ENCODE measurements at places on chromosomes 3 and 15.
A peak's percentile ranks its signal among the peaks of the same experiment; 100 is the strongest.

- DNase-seq: no peak
Observed at GRCh38 chr3:66673293-66673692, 172.5 kb upstream of the LRIG1 start.

DNA sequence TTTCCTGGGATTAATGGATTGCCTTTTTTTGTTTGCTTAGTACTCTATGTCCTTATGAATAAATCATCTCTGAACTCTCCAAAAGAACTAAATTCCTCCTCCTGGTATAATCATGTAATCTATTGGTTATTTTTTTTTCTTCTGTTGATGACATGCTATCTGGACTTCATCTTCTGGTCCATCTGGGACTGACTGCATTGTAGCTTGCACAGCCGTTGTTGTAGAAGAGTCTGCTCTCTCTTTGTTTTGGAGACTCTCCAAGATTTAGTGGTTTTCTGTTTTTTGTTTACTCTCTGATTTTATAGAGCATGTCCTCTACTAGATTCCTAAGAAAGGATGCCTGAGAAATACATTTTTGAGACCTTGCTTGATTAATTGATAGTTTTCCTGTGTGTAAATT lies 19.1 kb downstream of the IREB2 start:
- peak; percentile 48 for DNase-seq

DNA sequence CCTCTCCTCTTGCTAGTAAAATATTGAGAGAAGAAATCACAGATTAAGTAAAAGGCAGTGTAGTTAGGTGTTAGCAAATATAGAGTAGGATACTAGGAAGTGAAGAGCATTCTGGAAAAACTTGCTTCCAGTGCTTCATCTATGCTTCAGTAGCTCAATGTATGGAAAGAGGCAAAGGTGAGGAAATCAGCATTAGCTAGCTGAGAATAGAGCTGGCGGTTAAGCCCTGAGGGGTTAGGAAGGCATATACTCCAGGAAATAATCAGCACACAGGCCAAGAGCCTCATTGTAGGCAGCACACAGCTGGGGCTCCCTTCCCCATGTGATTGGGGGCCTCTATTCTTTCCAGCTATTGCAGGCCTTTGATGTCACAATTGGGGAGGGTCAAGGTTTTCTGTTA lies 13.8 kb downstream of the RCCD1 start:
- DNase-seq: no peak

DNA sequence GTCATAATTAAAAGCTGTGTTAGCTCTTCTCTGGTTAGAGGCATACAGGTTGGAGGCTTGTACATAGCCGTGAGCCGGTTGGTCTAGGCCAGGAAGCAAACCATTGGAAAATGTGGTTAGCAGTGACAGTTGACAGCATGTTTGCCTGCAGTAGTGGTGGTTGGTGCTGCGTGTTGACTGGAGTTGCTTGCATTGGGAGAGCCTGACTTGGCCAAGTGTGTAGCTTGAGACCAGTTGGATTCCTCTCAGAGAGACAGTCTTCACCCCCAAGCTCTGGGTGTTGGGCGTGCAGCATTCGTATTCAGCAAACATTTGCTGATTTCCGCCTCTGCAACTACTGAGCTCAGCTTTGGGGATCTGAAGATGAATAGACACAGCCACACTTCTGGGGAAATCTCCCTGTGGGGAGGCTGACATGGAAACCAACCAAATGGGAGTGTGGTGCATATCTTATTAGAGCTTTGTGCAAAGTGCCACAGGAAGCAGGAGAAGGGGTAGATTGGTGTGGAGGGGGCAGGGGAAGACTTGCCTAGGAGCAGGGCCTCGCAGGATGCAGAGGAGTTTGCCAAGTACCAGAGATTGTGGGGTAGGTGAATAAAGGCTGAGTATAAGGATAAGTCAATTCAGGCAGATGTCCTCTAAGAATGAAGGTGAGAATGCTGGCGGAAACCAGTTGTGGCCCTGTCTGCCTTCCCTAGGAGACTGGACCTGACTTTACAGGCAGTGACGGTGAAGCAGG lies 83.5 kb downstream of the IGF1R start:
- no peak for DNase-seq

GRCh38 chr15:66288551-66289185 lies 4.7 kb upstream of the DIS3L start:
- no peak for DNase-seq

GRCh38 chr3:32483772-32484171 lies 18.9 kb downstream of the CMTM6 start:
- DNase-seq: no peak

DNA sequence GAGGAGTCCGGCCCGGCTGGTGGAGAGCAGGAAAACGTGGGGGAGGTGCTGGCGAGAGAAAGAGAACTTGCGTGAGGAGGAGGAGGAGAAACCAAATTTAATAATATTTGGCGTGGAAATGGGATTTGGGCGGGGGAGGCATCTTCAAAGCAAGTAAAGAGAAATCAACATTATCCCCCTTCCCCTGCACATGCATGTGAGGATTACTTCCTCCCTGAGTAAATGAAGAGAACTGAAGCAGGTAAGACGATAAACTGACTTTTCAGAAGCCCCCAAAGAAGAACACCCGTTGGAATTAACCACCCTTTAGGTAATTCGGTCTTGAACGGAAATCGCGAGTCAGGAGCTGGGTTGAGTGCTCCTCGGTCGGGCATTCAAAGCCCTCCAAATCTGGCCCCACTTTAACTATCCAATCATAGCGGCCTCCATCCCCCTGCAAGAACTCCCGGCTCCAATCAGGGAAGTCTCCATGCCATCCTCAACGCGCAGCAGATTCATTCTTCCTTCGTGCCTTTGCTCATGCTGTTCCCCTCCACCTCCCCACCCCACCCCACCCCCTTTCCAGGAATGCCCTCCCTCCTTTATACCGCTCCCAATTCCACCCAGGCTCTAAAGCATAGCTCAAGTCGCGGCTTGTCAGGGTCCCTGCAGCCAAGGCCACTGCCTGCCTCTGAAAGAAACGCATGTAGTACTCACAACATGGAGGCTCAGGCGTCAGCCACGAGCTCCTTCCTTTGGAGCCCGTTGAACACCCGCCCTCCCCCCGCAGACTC lies 545 bp upstream of the RFX7 start:
- peak; percentile 65 for DNase-seq

- DNase-seq: no peak
Observed at GRCh38 chr15:58232281-58233065, 94.3 kb downstream of the AQP9 start.

DNA sequence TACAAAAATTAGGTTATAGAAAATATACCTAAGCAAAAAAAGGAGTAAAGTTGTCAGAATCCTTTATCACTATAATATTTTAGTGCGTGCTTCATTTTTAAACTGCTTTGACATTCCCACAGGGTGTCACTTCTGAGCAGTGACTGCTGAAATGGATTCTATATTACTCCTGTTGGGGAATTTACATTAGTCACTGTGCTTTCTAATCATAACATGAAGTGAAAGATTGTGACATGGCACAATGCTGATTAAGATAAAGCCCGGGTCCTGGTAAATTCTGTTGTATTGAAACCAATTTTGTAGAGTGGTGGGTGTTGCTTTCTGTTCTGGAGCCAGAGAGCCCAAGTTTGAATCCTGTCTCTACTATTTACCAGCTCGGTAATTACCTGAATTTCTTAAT lies 36.4 kb upstream of the EHHADH start:
- no peak for DNase-seq

DNA sequence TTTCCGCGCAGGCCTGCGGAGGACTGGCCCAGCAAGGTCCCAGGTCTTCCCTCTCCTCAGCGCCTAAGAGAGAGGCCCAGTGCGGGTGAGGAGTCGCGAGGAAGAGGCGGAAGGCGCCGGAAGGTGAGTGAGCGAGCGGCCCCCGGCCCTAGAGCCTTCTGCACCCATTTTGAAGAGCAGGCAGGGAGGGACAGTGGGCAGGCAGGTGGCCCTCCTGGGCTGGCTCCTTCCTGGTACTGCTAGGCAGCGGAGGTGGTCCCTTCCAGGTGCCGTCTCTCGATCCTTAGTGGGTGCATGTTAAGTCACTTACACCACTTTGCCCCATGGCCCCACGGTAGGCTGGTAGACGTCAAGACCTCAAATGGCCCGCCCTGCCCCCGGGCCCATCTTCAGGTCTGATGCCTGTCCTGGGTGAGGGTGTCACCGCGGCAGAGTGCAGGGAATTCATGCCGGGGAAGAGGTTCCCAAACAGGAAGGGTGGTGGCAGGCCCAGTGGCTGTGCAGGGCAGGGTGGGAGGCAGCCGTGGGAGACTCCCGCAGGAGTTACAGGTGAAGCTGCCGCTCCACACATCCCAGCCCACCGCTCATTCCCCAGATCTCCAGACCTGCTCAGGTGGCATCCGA lies 14.4 kb downstream of the PAK6 start:
- DNase-seq: no peak

DNA sequence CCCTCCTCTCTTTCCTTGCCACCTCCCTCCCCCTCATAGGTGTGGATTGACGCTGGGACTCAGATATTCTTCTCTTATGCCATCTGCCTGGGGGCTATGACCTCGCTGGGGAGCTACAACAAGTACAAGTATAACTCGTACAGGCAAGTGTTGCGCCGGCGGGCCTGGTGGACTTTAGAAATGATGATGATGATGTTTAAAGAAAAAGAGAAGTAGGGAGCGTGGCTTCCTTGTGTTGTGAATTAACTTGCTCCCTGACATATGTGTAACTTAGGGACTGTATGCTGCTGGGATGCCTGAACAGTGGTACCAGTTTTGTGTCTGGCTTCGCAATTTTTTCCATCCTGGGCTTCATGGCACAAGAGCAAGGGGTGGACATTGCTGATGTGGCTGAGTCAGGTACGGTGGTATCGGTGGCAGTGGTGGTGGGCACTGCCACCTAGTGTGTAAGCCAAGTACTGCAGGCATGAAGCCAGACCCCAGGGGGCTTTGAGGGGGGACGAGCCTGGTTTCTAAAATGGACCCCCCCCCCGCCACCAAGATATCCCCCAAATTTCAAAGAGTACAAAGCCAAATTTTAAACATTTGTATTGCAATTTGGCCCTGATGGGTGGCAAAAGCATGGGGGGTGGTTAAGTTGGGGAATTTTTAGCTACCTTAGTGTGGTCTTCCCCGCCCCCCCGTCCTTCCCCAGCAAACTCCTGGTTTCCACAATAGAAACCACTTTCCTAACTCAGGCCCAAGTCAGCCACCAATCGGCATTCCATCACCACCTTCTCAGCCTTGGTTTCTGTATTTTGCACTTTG lies 65.6 kb downstream of the SLC6A6 start:
- peak; percentile 77 for DNase-seq

- no peak for DNase-seq
Observed at GRCh38 chr3:113055201-113055600, 64.4 kb downstream of the GTPBP8 start.

- DNase-seq: no peak
Observed at GRCh38 chr3:88101142-88101541, 42.1 kb downstream of the ZNF654 start.

DNA sequence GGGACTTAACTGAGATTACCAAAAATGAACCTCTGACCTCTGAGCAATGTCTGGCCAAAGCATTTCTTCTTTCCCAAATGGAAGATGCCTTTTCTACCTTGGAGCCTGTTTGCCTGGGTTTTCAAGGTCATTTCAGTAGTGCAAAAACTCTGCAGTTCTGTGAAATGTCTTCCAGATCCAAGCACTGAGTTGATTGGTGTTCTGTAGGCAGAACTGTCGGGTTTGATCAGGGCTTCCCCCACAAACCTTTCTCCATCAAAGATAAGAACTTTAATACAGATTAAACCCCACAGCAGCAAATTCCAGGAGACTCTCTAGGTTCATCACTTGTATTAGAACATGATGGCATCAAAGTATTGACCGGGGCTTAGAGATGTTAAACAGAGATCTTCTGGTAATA lies 192.7 kb upstream of the TOPAZ1 start:
- no peak for DNase-seq

GRCh38 chr3:94272016-94272415 lies 209.2 kb downstream of the NSUN3 start:
- DNase-seq: no peak

DNA sequence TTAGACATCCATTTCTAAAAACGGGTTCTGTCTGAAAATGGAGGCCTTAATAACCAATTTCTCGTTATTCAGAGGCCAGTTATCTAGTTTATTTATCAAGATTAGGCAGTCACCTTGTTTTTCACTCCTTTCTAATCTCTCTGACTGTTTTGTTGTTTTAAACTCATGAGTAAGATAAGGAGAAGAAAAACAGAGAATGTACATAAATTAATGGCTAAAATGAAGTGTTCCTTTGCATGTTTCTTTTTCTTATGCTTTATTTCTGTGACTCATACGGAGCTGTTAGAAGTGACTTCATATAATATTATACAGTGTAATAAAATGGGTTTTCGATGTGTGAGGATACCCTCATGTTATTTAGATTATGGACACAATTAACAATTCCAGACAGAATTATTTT lies 22.0 kb downstream of the NEO1 start:
- DNase-seq: no peak

DNA sequence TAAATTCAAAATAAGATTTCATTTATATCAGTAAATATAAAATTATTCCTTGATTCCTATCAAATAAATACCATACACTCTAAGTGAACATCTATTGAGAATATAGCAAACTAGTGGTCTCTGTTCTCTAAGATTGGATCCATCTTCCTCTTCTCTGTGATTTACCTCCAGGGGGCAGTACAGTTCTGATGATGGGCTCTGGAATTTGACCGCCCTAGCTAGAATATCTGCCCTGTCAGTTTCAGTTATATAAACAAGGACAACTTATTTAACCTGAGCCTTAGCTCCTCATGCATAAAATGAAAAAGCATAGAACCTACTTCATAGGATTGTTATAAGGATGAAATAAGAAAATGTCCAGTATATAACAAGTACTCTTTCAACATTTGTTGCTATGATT lies 171.1 kb upstream of the CCDC54 start:
- peak; percentile 45 for DNase-seq

GRCh38 chr3:177147790-177148189 lies 49.5 kb downstream of the TBL1XR1 start:
- DNase-seq: no peak

DNA sequence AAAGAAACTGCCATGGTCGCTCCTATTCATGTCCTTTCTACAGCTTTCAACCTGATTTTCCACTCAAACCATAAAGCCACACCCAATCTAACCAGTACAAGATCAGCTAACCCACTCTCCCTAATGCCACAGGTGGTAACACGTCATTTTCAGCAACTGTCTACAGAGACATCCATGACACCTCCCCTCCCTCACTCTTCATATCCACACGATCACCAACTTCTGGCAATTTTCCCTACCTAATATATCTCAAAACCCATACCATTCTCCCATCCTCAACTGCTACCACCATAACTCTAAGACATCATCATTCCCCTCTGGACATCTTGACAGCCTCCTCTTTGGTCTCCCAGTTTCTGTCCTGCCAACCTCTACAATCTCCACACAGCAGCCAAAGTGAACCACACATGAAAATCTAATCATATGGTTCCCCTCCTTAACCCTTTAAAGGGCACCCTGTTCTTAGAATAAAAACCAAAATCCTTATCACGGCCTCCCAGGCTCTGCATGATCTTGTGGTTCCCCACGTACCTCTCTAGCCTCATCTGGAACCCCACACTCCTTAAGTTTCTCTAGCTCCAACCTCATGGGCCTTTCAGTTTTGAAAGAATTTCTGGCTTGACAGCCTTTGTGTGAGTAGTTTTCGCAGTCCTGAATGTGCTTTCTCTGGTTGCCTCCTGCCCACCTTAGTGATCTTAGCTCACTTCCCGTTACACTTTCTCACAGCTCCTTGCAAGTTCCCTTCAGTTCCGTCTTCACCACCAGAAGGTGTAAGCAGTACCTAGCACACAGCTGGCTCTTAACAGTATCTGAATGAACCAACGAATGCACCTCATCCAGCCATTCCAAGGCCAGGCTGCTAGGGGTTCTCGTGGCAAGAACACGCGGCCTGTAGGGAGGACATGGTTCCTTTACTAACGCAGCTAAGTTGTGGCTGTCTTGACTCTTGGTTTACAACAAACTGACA lies 33.4 kb downstream of the SPINK8 start:
- DNase-seq: no peak
